ENCODE measurements at places on chromosomes 11 and 22.

GRCh38 chr11:76026281-76026680 lies 180.0 kb downstream of the WNT11 start:
- DNase-seq = no peak

DNA sequence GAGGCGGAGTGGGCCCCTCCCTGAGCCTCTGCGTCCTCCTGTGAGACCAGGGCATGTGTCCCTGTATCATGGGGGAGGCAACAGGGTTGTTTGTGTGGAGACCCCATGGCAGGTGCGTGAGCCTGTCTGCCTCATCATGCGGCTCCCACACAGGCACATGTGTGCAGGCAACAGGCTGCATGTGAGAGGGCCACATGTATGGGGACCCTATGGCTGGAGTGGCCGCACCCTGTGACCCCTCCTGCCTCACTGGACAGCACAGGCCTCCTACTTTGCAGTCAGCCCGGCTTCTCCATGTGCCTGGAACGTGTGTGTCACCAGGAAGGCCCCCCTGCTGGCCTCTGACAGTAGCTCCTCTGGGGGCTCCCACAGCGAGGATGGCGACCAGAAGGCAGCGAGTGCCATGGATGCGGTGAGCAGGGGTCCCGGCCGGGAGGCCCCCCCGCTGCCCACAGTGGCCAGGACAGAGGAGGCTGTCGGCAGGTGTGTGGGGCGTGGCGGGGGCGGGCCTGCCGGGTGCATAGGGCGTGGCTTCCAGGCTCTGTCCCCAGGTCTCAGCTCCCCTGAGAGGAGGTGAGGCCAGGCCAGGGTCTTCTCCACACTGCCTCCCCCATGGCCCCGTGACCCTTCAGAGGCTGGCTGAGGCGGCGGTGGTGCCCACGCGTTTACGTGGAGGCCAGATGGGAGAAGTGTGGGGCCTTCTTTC lies 34.1 kb downstream of the SBF1 start:
- no peak for DNase-seq

GRCh38 chr11:1837171-1838076 lies 1.4 kb upstream of the TNNI2 start:
- peak; percentile 51 for DNase-seq

DNA sequence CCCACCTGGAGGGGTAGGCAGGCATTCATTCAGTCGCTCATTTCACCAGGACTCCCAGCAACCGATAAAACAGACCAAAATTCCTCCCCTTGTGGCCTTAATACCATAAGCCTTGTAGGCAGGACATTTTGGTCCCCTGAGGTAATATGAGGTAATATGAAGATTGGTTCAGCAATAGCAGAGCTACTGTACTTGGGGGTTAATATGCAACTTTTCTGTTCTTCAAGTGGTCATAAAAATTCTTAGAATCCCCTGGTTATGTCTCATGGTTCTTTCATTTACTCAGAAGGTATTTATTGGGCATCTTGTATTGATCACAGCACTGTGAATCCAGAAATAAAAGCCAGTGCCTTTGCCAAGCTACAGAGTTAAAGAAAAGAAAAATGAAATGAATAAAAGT lies 29.8 kb downstream of the SHISA8 start:
- DNase-seq = no peak

DNA sequence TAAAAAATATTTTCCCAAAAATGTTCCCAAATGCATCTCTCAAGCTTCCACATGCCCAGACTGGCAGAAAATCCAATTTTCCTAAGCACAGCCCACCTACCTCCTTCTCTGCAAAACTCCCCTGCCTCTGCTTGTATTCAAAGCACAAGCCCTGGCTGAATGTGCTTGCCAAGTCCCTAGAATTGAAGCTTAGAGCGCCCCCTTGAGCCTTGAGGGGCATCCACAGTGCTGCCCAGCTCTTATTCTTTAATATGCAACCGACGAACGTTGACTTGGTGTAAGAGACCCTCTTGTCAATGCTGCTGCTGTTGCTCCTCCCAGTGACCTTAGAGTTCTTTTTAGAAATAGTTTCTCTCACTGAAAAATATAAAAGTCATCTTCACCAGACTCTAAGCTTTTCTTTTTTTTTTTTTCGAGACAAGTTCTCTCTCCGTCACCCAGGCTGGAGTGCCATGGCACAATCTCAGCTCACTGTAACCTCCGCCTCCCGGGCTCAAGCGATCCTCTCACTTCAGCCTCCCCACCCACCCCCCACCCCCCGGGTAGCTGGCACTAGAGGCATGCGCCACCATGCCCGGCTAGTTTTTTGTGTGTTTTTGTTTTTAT lies 63.5 kb upstream of the CAPRIN1 start:
- peak; percentile 74 for DNase-seq

DNA sequence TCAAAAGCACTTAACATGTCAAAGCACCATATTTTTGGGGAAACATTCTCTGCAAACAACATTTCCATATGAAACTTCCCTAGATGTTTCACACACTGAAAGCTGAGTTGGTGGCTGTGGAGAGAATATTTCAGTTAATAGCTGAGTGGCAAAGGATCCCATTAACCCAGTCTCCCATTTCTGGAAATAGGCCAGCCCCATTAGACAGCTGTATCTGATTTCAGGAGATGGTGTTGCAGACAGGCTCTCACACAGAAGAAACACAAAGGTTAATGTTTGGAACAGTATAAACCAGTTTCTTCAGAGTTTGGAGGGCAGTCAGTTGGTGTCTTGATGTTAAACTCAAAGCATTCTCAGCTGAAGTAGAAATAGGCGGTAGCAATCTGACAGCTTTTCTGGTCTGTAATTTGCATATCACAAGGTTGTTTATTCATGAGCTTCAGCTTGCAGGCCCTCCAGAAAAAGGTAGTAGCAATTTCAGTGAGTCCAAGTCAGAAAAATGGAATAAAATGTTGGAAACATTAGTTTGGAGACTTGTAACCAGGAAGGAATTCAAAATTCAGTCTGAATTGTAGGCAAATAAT lies 15.5 kb upstream of the ZBTB44 start:
- no peak for DNase-seq

- DNase-seq = no peak
Observed at GRCh38 chr11:19559746-19560145, 152.9 kb upstream of the NAV2 start.

GRCh38 chr22:27193636-27194035 lies 536.2 kb downstream of the MIAT start:
- no peak for DNase-seq

- no peak for DNase-seq
Observed at GRCh38 chr22:18999416-18999815, 63.3 kb upstream of the PRODH start.

DNA sequence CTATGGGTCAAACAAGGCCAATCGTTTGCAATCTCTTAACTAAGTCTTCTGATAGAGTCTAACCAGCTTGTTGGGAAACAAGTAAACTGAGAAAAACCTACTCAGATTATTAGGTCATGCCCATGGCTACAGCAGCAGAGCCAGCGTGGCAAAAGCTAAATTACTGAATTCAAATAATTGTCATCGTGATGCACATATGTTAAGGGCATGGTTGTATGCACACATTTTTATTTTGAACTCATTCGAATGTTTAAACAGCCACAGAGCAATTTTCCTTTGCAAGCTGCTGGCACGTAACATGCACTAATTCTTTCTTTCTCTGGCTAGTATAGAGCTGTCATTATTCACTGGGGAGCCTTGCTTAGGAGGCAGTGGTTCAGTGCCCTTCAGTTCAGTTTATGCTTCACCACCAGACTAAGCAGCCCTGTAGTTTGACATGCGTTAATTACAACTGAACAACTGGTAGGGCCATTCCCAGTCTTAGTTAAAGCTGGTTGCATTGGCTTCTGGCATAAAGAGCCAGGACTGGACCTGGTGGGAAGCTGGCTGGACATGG lies 396.4 kb downstream of the METTL15 start:
- no peak for DNase-seq

DNA sequence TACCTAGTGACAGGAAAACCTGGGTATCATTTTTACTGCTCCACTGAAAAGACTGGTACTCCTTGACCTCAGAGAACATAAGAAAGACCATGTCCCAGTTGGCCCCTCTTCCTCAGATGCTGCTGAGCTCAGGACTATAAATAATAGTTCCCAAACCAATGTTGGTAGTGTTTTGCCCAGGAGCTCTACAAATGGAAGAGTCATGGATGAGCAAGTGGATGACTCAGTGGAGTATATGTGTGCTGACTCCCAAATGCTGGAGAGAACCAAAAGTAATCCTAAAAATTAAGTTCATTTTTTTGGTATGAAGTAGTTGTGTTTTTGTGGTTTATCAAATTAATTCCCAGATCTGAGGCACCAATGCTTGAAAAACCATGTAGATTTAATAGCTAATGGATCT lies 482.0 kb downstream of the KCNA4 start:
- peak; percentile 60 for DNase-seq

DNA sequence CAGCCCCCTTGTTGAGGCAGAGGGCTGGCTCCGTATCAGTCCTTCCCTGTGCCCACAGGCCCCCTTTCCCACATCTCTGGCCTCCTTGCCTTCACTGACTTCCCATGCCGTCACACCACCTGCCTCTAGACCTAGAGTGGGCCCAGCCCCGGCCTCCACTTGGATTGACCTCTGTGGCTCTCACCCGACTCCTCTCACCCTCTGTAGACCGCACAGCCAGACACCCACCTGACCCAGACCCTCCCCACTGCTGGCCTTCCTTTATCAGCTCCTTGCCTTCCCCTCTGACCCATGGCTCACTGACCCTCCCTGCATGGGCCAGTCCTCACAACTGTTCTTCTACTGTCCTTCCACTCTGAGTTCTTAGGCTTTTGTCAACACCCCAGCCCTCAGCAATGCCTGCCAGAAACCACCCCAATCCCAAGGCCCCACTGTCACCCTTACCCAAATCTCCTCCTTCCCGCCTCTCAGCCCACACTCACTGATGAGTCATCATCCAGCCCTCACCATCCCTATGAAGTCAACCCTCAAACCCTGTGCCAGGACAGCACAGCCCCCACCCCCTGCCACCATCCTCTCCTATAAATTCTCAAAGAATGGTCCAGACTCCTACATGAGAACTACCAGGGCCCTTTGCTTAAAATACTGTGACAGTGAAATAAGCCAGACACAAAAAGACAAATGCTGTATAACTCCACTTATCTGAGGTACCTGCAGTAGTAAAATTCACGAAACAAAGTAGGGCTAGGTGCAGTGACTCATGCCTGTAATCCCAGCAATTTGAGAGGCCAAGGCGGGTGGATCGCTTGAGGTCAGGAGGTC lies 53.4 kb downstream of the SCGB1A1 start:
- peak; percentile 61 for DNase-seq

- no peak for DNase-seq
Observed at GRCh38 chr22:43188829-43189545, 2.1 kb upstream of the TTLL12 start.

- no peak for DNase-seq
Observed at GRCh38 chr11:33021937-33022336, 6.3 kb downstream of the DEPDC7 start.

- DNase-seq = no peak
Observed at GRCh38 chr22:29255064-29255621, 12.6 kb downstream of the RHBDD3 start.

- DNase-seq = peak; percentile 77
Observed at GRCh38 chr11:132445859-132446291, 1075.5 kb downstream of the NTM start.

DNA sequence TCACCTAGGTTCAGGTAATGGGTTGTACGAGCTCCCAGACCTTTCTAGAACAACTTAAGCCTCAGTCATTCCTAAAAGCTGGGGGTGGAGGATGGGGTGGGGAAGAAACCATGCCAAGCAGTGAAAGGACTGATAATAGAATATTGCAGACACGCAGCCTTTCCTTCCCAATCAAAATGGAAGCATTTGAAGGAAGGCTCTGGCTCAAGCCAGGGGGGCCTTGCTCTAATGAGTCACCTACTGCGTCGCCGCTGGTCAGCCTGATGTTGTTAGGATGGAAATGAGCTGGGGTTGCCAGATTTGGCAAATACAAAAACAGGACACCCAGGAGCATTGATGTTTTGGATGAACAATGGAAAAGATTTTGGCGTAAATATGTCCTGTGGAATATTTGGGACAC lies 6.2 kb downstream of the SYT12 start:
- no peak for DNase-seq

GRCh38 chr11:113160808-113161124 lies 153.6 kb upstream of the TTC12 start:
- DNase-seq = no peak

DNA sequence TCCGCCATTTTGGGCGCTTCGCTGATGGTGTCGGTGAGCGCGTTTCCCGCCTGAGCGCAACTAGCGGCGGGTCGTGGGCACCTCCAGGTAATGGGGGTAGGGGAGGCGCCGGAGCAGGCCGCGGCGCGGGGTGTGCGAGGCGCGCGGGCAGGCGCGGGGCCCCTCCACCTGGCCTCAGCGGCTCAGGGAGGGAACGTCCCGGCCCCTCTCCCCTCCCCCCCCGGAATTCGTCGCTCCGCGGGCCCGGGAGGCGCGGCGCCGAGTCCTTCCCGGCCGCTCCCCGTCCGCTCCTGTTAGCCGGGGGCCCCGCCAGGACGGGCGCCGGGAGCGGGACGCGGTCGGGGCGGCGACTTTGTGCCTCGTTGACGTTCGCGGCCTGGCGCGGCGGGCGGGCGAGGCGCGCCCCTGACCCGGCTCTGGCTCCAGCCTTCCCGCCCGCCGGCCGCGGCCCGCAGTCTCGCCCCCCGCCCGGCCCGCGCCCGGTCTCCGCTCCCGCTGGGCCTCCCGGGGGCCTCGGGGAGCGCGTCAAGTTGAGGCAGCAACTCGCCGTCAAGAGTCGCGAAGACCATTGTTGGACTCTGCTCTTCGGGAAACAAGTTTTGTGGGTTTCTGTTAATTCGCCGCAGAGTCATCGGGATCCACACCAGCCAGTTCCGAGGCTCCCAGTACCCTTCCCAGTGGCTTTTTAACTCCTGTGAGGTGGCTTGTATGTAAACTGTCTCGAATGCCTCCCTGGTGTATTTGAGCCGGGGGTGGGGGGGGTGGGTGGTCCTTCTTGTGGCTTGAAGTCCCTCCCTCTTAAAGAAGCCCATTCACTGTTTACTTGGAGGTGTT lies at the start of gene PPP6R3:
PPP6R3 (plus strand) TSS at position 12 of the 834 bp plus-strand sequence. CDS start 76,913 bp downstream, outside the sequence.
- DNase-seq = peak; percentile 31

- no peak for DNase-seq
Observed at GRCh38 chr22:39598017-39598965, 27.7 kb downstream of the CACNA1I start.

GRCh38 chr22:24768537-24769374 lies 5.8 kb downstream of the PIWIL3 start:
- DNase-seq = peak; percentile 40

DNA sequence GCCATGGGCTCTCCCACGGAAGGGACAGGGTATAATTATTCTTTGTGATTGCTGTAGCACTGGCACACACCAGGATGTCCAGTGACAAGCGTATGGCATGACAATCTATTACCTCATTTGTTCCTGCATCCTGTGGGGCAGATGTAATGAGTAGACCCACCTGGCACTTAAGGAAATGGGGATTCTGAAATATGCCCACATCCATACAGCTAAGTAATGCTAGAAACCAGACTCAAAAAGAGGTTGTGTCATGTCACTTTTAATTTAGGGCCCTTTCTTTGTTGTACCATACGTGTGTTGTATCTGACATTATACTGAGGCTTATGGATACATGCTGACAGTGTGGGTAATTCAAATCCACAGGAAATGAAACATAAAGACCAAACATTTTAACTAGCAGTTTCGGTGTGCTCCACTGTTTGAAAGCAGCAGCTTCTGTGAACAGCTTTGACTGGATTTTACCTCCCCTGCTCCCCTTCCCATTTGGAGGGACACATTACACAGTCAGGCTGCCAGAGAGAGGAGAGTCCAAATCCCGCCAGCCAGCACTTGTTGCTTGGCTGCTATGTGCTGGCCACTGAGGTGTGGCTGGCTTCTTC lies 21.2 kb downstream of the GRAMD1B start:
- DNase-seq = no peak

GRCh38 chr11:64772303-64773018 lies 5.9 kb downstream of the SF1 start:
- no peak for DNase-seq

- no peak for DNase-seq
Observed at GRCh38 chr11:130161441-130162145, 2.0 kb downstream of the ST14 start.
